ENCODE measurements at places on chromosomes 1 and 21.

DNA sequence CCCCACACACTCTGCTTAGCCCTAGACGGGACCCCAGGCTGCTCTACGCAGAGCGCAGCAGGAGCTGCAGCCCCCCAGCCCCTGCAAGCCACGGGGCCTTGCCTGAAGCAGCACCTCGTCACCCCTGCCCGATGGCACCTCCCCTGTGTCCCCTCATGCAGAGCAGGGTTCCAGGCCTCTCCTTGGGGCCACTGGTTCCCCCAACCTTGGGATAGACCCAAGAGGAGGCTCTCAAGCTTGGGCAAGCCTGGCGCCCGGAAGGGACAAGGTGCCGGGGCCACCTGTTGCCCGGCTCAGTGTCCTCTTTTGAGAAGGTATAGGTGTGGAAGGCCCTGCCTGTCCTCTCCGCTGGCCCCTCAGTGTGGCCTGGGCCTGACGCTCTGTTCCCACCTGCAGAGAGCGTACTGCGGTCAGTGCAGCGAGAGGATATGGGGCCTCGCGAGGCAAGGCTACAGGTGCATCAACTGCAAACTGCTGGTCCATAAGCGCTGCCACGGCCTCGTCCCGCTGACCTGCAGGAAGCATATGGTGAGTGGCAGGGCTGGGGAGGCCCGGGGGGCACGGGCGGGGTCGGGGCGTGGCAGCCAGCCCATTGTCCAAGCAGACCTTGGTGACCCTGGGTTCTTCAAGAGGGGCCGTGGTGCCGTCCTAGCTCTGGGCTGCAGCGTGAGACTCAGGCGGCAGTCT, 50.6 kb downstream of the FAAP20 start:
- no peak for DNase-seq

DNA sequence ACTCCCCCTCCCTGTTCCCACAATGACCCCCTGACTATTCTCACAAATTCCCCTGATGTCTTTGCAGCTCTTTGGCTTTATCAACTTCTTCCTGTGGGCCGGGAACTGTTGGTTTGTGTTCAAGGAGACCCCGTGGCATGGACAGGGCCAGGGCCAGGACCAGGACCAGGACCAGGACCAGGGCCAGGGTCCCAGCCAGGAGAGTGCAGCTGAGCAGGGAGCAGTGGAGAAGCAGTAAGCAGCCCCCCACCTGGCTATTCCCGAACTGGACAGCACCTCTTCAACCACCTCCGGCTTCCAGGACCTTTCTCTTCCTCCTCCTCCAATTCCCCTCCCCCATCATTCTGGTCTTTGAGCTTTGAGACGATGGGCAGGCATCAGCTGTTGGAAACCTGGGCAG, 4.4 kb upstream of the ATXN7L2 start:
- DNase-seq, result no peak

DNA sequence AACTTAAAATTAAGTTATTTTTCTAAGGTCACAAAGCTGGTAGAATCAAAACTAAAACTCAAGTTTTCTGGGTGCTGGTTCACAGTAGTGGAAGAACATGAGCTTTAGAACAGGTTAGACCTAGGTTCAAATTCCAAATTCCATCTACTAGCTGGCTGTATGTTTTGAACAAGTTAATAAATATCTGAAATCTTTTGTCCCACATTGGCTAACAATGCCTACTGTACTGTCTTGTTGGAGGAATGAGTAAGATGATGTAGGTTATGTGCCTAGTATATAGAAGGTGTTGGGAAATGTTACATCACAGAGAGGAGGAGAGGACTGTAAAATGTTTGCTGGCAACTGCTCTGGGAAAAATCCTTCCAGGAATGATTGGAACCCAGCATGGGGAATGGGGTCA, 14.0 kb upstream of the CD247 start:
- no peak for DNase-seq

DNA sequence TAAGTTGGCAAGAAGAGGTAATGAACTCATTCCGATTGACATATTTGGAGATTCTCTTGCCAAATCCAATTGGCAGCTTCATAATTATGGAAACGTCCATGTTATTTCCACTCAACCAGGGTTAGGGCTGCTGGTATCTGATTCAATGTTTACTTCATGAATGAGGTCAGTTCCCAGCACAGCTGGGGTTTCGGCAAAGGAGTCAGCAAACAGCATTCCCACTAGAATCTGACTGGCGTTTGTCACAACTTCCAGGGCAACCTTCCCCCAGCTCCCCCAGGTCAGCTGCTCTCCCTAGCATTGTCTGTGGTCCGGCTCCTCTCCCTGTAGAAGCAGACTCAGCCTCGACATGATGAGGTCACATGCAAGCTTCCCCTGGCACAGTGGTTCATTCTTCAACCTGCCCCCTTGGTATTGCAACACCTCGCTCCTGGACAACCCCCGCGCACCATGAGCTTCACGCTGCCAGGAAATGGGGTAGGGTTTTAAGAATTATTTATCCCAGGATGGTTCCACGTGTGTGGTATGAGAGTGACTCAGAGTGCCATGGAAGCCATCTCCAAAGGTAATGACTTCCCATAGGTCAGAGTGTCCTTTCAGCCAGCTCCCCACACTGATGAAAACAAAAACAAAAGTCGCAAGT, 100.7 kb upstream of the SLC25A33 start:
- DNase-seq, result no peak

GRCh38 chr1:198444792-198445191, 95.7 kb downstream of the ATP6V1G3 start:
- DNase-seq, result no peak

GRCh38 chr1:33610391-33610790, 137.9 kb downstream of the ZSCAN20 start:
- DNase-seq, result no peak

DNA sequence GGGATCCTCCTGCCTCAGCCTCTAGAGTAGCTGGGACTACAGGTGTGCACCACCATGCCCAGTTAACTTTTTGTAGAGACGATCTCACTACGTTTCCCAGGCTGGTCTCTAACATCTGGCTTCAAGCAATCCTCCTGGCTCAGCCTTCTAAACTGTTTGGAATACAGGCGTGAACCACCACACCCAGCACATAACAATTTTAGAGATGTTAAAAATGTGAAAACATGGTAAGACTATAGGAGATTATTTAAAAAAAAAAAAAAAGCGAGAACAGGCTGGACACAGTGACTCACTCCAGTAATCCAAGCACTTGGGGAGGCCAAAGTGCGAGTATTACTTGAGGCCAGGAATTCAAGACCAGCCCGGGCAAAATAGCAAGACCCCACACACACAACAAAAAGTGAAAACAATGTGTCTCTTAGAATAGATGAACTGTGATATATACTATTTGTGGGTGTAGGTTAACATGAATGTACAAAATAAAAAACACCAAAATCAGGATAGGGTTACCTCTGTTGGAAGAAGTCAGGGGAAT, 19.6 kb downstream of the CCDC18 start:
- no peak for DNase-seq

All from left kidney (tissue), 8 donors.